Left lung (tissue), 14 donors: ENCODE measurements at places on chromosomes 2 and 18. TPM values are rescaled to one million over a fixed set of nuclear protein-coding genes. Genes with fewer than 3 reads are reported as not detected.

SPDYA gene
- total RNA-seq: 0.65 TPM

CRYGD gene
- not detected for total RNA-seq

GRCh38 chr18:80168346-80168745, 59.3 kb downstream of the ADNP2 start:
- no peaks in the 10 kb centered on the region for H3K4me1 ChIP-seq
- no peak overlapping the region for H3K27ac ChIP-seq

- no peak for DNase-seq
- no peaks in the 10 kb centered on the region for H3K4me1 ChIP-seq
- H3K4me3 ChIP-seq: no peak overlapping the region
These were observed 834.4 kb upstream of the NRXN1 start for GRCh38 chr2:51866361-51866760.

GRCh38 chr2:238441262-238442114, 14.8 kb downstream of the ASB1 start:
- H3K36me3 ChIP-seq: peaks cover 78% of the 10 kb centered on the region
- H3K27ac ChIP-seq: no peak overlapping the region
- H3K27me3 ChIP-seq: no peaks in the 10 kb centered on the region
- no peak for DNase-seq
- H3K4me1 ChIP-seq: peaks cover 8% of the 10 kb centered on the region
- no peak overlapping the region for H3K4me3 ChIP-seq

- H3K36me3 ChIP-seq: no peaks in the 10 kb centered on the region
- no peaks in the 10 kb centered on the region for H3K27me3 ChIP-seq
- no peak overlapping the region for H3K4me3 ChIP-seq
- H3K4me1 ChIP-seq: no peaks in the 10 kb centered on the region
These were observed 75.0 kb downstream of the CD226 start for GRCh38 chr18:69872661-69873060.

DNA sequence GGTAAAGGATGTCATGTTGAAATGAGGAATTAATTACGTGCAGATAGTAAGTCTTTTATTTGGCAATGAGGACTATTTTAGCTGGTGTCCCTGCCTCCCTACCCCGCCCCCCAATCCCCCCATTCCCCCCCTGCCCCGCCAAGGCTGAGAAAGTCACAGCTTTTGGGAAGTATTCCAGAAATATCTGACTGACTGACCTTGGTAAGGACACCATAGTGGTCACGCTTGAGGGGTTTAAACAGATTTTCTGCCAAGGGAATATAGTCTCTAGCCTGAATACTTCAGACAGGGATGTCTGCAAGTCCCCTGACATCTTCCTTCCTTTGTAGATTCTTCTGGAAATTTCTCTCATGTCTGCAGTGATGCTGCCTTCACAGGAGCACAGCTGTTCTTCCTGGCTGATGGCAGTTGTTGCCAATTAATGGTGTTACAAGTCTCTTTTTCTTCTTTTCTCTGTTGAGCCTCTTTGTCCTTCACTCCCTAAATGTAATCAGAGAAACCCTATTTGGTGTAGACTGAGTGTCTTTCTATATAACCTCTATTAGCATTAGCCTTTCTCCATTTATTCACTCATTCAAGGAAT, 53.7 kb upstream of the MGAT5 start:
- no peak for DNase-seq
- no peaks in the 10 kb centered on the region for H3K4me1 ChIP-seq
- no peak overlapping the region for H3K4me3 ChIP-seq
- no peak overlapping the region for H3K27ac ChIP-seq
- no peaks in the 10 kb centered on the region for H3K36me3 ChIP-seq
- H3K27me3 ChIP-seq: no peaks in the 10 kb centered on the region
